Renal pelvis (tissue), 12 donors: ENCODE measurements at places on chromosomes 5 and 9.

DNA sequence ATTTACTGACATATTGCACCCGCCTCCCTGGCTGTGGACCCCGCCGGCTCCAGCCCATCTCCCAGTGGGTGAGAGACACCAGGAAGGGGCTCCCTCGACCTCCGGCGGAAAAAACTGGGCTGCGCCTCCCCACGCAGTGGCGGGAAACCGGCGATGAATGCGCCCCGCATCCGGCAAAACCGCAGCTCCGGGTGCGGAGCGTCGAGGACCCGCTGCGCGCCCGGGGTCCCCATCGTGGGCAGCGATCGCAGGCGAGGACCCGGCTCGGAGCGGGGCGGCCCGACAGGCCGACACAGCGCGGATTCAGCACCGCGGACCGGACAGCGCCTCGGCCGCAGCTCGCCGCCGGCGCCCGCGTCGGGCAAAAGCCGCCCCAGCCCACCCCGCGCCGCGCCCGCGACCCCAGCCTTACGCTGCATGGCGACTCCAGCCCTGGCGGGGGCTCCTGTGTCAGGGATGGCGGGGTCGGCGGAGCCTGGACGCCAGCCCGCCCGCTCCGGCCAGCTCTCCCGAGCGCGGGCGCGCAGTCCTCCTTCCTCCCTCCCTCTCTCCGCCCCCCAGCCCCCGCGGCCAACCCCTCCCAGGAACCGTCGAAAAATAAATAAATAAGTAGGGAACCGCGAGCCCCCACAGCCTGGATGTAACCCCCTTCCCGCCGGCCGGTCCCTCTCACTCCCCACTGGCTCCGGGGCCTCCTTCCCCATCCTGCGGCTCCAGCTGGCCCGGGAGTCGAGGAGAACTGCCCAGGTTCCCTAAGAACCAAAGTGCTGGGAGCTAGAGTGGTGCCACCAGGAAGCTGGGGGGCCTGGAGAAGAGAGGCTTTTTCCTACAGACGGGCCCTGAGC is 3.1 kb downstream of the LHX3 start:
- no peak for DNase-seq

DNA sequence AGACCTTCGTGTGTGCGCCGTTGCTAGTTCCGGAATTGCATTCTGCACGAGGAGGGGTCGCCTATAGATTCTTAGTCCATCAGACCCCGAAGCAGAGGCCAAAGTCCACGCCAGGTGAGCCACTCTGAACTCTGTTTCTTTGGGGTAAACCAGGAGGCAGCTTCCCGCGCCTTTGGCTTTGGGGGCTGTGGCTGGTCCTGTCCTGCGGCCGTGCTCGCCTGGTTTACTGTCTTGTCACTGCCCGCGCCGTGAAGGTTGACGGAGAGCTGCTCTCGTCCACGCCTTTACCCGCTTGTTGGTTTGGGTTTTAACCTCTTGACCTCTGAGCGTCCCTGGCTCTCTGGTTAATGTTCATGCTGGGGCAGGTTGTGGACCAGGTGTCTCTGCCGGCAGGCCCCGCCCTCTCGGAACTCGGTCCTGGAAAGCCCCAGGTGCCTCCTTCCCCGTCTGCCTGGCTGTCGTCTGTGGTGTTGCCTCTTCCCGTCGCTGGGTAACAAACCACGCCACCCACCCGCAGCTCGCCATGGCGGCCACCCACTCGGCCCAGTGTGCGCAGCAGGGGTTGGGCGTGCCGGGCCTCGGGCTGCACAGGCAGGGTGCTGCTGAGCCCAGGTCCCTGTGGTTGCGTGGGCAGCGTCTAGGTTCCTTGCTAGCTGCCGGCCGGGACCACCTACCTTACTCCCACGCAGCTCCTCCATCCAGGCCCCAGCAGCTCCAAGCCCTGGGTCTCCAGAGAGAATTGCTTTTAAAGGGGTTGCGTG is 44.6 kb upstream of the CACNA1B start:
- no peak for DNase-seq

DNA sequence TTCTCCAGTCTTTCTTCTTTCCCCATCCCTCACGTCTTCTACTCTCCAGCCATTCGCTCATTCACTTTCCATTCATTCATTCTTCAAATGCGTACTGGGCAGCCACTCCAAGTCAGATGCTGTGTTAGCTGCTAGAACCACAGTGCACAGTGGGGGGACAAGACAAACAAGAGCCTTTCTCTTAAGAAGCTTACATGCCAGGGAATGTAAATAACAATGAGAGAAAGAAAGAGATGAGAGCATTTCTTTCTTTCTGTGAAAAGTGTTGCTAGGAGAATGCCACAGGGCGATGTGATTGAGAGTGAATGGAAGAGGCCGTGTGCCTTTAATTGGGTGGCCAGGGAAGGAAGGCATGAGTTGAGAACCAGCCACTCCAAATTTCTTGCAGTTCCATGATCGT is 46.3 kb upstream of the SMIM23 start:
- DNase-seq, result no peak

DNA sequence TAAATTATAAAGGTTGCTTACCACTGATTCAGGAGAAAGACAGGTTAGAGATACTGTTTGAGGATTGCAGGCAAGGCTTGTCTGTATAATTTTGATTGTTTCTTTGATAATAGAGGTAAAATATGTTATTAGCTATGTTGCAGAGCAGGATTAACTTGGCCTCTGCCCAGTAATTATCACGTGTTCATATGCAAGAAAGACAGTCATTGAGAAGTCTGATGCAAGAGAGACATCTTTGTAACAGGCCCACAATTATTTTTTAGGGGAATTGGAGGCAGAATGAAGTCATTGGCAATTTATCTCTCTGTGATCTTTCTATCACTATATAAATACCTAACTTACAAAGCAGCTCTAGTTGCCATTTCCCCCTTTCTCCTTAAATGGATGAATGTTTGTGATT is 46.0 kb downstream of the SLC44A1 start:
- no peak for DNase-seq
